ENCODE measurements at places on chromosomes 7 and 10.

DNA sequence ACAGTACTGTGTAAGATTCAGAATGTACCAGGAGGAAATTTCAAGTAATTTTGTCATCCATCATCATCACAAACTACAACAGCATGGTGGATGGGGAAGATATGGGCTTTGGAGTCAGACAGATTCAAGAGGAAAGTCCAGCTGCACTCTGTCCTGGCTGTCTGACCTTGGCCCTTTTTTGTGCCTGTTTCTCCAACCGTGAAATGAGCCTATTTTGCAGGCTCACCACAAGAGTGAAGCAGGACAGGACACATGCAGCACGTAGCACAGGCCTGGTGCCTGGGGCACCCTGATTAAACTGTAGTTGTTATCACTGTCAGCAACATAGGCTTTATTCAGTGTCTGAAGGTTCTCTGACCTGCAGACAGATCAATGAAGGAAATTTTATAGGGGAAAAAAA, 37.6 kb downstream of the RHOBTB1 start:
- DNase-seq, result no peak

DNA sequence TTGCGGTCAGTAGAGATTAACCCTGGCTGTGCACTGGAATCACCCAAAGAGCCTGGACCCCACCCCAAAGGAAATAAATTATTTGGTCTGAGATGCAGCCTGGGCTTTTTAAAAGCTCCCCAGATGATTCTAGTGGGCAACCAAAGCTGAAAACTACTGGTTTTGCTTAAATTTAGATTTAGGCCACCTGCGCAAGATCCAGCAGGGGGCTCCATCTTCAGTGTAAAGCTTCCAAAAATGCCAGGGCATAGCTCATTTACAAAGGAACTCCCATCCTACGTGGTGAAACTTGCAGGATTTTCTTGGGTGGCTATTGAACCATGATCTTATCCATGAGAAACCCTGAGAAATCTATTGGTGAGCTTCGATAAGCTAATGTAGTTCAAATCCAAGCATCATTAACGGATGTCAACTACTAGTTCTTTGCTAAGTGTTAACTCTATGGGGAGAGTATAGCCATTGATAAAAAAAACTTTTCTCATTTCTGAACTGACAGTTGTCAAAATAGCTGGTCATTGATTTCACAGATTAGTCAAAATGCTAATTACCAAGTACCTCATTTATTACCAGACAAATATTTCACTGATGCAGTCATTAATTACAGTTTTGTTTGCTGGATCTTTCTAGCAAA, 315.3 kb downstream of the LHFPL3 start:
- peak; percentile 54 for DNase-seq

- no peak for DNase-seq
These were observed 214.8 kb upstream of the CTBP2 start for GRCh38 chr10:125375210-125375609.

DNA sequence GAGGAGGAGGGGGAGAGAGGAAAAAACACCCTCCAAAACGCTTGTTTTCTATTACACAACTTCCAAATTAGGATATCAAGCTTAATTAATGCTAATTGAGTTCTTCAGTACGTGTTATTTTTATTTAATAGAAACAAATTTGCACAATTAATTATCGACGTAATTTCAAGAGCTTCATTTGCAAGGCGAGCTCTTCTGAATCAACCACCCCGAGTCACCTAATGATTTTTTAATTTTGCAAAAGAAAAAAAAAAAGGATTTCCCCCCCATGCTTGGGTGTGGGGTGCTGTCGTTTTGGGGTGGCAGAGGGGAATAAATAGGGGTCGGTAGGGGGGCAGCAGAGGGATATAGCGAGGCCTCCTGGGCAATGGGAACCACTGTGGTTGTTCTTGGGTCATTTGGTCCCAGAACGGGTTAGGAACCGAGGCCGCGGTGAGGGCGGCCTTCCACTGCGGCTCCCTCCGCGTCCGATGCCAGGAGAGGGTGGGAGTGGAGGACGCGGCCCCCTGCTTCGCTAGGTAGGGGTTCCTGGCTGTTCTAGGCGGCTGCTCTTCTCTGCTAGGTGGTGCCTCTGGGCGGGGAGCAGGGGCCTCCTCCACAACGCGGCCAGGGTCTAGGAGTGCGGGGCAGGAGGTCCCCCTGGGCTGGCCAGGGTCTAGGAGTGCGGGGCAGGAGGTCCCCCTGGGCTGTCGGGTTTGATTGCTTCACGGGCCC, 7.3 kb downstream of the UNCX start:
- no peak for DNase-seq

DNA sequence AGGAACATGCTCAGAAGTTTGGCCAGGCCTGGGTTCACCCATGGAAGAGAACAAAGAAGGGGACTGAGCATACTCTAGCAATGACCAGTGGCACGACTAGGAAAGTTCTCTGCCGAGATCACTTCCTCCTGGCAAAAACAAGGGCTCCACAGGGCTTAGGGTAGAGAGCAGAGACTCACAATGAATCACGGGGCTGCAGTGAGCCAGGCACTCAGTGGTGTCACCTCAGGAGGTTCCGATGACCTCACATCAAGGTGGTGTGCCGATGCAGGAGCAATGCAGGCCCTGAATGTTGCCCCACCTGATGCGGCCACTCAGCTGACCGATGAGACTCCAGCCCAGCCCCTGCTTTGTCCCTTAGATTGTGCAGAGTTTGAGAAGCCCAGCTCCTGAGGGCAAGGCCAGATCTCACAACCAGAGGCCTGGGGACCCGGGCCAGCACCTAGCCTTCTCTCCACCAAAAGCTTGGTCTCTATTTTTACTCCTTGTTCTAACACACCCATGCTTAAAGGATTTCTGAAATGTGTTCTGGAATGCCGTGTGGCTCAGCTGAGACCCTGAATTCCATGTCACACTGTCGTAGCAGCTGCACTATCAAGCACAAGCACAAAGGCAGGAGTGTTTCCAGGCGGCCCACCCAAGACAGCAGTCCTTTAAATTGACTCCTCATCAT, 60.9 kb downstream of the COBL start:
- peak; percentile 92 for DNase-seq

DNA sequence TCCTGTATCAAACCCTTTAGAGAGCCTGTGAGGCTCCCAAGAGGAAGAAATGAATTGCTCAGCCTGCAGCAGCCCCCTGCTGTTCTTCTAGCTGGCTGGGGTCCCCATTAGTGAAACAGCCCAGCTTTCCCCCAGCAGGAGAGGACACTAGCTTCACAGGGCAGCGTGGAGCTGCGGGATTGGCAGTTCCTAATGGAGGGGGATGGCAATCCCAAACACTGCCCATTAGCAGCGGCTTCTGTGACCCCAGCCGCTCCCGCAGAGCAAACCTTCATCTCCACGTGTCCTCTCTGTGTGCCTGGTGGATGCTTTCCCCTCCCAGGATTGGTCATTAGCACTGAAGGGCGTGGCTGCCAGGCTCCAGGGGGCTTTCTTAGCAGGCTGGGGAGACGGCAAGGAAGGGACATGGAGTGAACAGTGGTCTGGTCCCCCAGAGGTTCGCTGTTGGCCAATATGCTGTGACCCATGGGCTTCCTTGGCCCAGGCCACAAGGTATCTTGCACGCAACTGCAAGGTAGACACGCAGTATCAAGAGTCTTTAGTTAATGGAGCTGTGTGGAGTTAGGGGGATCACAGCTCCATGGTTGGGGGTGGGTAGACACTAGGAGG, 322.5 kb upstream of the ZMIZ1 start:
- DNase-seq, result no peak

Measured in islet precursor cell (in vitro differentiated cells).